Left ventricle myocardium inferior (tissue), 1 donor: ENCODE measurements at places on chromosomes 5 and 9.

GRCh38 chr5:165201771-165202518, 1696.5 kb downstream of the MAT2B start:
- DNase-seq, result no peak
- no peaks in the 10 kb centered on the region for H3K27me3 ChIP-seq
- H3K36me3 ChIP-seq, result no peaks in the 10 kb centered on the region
- no peak overlapping the region for H3K27ac ChIP-seq
- no peaks in the 10 kb centered on the region for H3K4me1 ChIP-seq
- no peak overlapping the region for H3K4me3 ChIP-seq

DNA sequence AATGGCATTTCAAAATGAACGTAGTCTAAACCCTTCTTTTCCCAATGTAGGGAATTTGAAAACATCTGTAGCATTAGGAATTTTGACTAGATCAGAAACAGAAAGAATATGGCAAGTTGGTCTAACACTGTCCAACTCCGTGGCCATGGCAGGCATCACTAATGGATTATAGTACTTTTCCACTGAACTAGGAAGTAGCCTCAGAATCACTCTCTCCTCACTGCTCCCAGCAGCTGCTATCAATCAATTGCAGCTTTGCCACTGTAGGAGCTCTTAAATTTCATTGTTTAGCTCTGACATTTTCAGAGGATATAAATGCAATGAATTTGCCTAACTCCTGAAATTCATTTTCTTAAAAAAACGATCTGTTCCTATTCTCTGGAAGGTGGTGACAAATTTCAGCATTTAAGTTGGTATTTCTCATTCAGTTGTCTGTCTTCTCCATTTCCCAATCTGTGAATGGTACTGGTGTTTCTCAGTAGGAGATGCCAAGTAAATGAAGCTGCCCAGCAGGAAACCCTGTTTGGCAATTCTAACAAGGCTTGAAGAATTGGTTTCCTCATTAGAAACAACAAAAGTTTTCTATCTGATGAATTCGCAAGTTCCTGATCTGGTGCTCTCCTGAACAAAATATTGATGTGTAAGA, 64.7 kb downstream of the TLR4 start:
- H3K4me3 ChIP-seq, result no peak overlapping the region
- no peaks in the 10 kb centered on the region for H3K36me3 ChIP-seq
- no peak overlapping the region for H3K27ac ChIP-seq
- DNase-seq, result no peak

DNA sequence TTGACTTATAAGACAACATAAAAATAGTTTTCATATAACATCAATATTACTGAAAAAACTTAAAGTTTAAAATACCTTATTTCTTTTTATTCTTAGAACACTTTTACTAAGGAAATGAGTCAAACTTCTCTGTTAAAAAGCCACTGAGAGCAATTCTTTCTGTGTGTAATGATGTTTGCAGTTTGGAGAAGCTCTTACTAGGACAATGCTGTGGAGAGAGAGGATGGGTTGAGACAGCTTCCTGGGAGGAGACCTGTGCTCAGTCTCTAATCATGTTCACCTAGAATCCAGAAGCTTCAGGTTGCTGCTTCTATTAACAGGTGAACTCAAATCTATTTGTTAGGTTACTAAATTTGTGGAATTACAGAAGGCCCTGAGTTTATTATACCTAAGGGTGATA, 198.5 kb downstream of the DNAH5 start:
- no peaks in the 10 kb centered on the region for H3K4me1 ChIP-seq
- no peak overlapping the region for H3K4me3 ChIP-seq
- H3K27me3 ChIP-seq, result no peaks in the 10 kb centered on the region
- DNase-seq, result no peak

DNA sequence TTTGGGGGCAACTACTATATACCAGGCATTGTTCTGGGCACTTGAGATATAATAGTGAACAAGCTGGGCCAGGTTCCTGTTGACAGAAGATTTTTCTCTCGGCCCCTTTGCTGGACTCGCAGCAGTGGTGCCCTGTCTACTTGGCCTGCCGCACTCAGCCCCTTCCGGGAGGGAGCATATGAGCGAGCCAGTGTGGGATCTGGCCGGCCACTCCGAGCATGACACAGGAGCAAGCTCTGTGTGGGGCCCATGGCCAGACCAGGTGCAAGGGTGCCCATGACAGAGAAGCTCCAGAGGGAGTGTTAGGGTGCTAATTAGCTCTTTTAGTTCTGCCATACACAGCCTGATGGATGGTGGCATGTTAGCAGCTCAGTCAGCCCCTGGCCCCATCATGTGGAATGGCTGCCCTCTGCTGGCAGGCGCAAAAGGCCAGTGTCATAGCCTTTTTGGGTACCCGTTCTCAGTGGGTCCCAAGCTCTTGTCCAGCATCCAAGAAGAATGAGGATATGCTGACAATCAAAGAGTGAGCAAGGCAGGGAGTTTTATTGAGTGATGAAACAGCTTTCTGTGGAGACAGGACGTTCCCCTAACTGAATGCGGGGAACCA, 9.3 kb upstream of the KIF4B start:
- H3K4me1 ChIP-seq, result no peaks in the 10 kb centered on the region
- H3K27ac ChIP-seq, result no peak overlapping the region
- no peak for DNase-seq
- no peak overlapping the region for H3K4me3 ChIP-seq

GRCh38 chr5:111116550-111116949, 24.4 kb downstream of the WDR36 start:
- H3K36me3 ChIP-seq, result peaks cover 87% of the 10 kb centered on the region
- H3K27me3 ChIP-seq, result no peaks in the 10 kb centered on the region
- H3K4me1 ChIP-seq, result no peaks in the 10 kb centered on the region
- DNase-seq, result no peak

DNA sequence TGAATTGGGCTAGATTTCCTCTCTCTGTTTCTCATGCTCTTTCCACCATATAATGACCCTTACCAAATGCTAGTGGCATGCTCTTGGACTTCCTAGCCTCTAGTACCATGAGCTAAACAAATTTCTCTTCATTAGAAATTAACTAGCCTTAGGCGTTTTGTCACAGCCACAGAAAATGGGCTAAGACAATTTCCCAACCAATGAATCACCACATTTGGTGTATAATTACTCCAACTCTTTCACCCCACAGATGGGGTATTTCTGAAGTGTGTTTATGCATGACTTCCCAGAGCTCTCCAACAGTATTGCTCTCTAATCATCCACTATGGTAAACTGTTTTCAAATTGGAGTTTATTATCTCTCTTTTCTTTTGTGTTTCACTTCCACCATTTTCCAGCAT, 1041.1 kb upstream of the COX7C start:
- no peaks in the 10 kb centered on the region for H3K4me1 ChIP-seq
- no peak for DNase-seq
- H3K4me3 ChIP-seq, result no peak overlapping the region
- no peaks in the 10 kb centered on the region for H3K27me3 ChIP-seq

- H3K27me3 ChIP-seq, result no peaks in the 10 kb centered on the region
- no peaks in the 10 kb centered on the region for H3K4me1 ChIP-seq
- H3K27ac ChIP-seq, result no peak overlapping the region
- DNase-seq, result no peak
Measured at GRCh38 chr9:38331141-38331540, 61.4 kb upstream of the ALDH1B1 start.

- peaks cover 28% of the 10 kb centered on the region for H3K4me1 ChIP-seq
- no peaks in the 10 kb centered on the region for H3K36me3 ChIP-seq
- H3K27ac ChIP-seq, result peak overlapping the region; percentile 73
- peak overlapping the region; percentile 82 for H3K4me3 ChIP-seq
- peak; percentile 19 for DNase-seq
Measured at GRCh38 chr5:129904667-129905472, 605 bp downstream of the CHSY3 start.

DNA sequence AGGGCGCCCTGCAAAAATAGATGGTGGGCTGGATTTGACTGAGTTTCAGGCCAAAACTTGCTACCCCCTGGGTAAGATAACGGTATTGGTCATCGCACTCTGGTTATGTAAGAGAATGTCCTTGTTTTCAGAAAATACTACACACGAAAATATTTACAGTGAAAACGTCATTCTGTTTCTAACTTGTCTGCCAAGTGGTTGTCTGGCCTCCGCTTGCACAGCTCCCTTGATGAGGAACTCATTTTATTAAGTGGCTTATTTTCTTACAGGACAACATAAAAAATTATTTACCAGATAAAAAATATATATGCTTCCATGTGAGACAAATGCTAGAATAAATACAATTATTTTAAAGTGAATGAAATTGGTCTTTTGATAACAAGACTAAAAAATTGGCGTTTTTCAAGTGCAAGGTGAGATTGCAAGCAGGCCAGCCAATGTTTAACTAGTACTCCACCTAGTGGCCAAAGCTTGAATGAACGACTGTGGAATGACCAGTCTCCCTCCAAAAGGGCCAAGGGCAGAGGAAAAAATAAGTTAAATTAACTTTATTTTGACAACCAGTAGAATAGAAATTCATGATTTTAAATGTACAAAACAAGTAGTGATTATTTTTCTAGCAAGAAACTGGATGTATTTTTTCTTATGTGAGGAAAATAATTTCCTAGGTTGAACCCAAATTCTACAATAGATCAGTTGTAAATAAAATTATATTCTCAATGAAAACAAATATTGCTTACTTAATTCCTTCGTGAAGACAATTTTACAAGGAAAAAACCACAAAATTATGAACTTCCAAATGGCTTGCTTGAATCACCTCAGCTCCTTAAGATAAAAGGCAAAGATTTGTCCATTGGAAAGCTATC, 93.2 kb downstream of the ZFAND5 start:
- H3K27me3 ChIP-seq, result peaks cover 12% of the 10 kb centered on the region
- H3K4me3 ChIP-seq, result no peak overlapping the region
- H3K36me3 ChIP-seq, result no peaks in the 10 kb centered on the region
- no peaks in the 10 kb centered on the region for H3K4me1 ChIP-seq
- DNase-seq, result no peak

DNA sequence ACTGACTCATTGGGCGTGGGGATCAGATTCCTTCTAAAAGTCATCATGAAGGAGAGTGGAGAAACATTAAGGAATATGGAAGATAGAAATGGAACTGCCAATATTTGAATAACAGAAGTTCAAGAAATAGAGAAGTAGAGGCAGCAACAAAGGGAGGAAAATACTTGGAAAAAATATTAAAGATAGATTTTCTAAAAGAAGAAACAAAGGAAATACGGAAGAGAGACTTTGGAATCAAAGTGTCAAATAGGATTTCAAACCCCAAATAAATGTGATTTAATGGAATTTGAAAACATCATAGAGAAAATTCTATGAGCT, 605.1 kb upstream of the KLF4 start:
- no peaks in the 10 kb centered on the region for H3K36me3 ChIP-seq
- no peaks in the 10 kb centered on the region for H3K27me3 ChIP-seq
- no peak overlapping the region for H3K27ac ChIP-seq
- no peaks in the 10 kb centered on the region for H3K4me1 ChIP-seq
- DNase-seq, result no peak

- H3K4me3 ChIP-seq, result no peak overlapping the region
- H3K4me1 ChIP-seq, result no peaks in the 10 kb centered on the region
- peaks cover 24% of the 10 kb centered on the region for H3K27me3 ChIP-seq
Measured at GRCh38 chr9:98332405-98332831, 77.0 kb upstream of the TBC1D2 start.

GRCh38 chr5:74233091-74233490, 407.4 kb downstream of the ENC1 start:
- H3K27me3 ChIP-seq, result no peaks in the 10 kb centered on the region
- no peak overlapping the region for H3K27ac ChIP-seq
- H3K4me3 ChIP-seq, result no peak overlapping the region
- H3K36me3 ChIP-seq, result no peaks in the 10 kb centered on the region
- no peak for DNase-seq
- no peaks in the 10 kb centered on the region for H3K4me1 ChIP-seq

- H3K27me3 ChIP-seq, result no peaks in the 10 kb centered on the region
- H3K4me3 ChIP-seq, result no peak overlapping the region
- no peak for DNase-seq
- peaks cover 29% of the 10 kb centered on the region for H3K4me1 ChIP-seq
- H3K36me3 ChIP-seq, result peaks cover 5% of the 10 kb centered on the region
Measured at GRCh38 chr5:115583474-115583873, 18.8 kb downstream of the TICAM2 start.

- peak overlapping the region; percentile 40 for H3K4me3 ChIP-seq
- H3K4me1 ChIP-seq, result peaks cover 88% of the 10 kb centered on the region
- H3K27ac ChIP-seq, result peak overlapping the region; percentile 78
- DNase-seq, result no peak
- H3K36me3 ChIP-seq, result peaks cover 54% of the 10 kb centered on the region
- H3K27me3 ChIP-seq, result no peaks in the 10 kb centered on the region
Measured at GRCh38 chr9:136722093-136722968, 10.0 kb downstream of the DIPK1B start.
